ENCODE measurements at places on chromosomes 1 and 21. TPM values are rescaled to one million over a fixed set of nuclear protein-coding genes. Genes with fewer than 3 reads are reported as not detected.

The RPS6KA1 gene
- polyA plus RNA-seq: 28.0 TPM

The NGF gene
- polyA plus RNA-seq: 1.9 TPM

DNA sequence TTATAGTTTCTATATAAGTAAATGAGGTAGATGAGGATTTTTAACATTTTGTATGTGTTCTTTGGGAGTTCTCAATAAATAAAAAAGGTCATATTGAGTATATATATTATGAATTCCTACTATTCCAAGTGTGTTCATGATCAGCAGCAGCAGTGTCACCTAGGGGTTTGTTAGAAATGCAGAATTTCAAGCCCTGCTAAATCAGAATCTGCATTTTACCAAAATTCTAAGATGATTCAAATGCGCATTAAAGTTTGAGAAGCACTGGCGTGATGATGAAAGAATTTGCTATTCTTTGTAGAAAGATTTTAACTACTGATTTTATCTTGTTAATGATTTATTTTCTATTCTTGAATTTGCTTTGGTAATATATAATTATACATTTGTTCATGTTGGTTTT, 28.7 kb downstream of the F3 start:
- DNase-seq: no peak

DNA sequence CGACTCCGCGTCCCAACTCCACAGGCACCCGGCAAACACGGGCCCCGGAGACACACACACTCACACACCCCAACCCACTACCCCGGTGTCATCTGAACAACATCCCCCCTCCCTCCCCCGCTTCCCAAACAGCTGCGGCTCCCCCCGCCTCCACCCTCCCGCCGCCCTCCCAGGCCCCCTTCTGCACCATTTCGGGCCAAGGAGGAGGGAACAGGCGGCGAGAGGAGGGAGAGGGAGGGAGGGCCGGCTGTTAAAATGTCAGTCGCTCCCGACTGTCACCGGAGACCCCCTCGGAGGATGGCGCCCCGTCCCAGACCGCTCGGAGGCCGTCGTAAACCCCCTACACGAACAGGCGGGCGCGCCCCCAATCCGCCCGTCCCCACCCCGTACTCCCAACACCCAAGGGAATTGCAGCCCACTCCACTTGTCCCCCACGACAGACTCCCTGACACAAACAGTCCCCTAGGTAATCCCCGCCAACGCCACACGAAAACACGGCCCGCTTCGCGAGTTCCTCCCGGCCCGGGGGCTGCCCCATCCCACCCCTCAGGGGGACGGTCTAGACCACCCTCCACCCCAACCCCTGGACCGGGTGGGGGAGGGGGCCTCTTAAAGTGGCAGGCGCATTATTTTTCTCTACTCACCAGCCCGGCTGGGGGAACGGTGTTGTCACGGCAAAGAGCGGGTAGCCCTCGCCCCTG, 583 bp downstream of the MEF2D start:
- DNase-seq: no peak
